ENCODE measurements at places on chromosomes 5 and 9.

GRCh38 chr9:109190151-109190550 lies 23.1 kb upstream of the FRRS1L start:
- no peak for DNase-seq

DNA sequence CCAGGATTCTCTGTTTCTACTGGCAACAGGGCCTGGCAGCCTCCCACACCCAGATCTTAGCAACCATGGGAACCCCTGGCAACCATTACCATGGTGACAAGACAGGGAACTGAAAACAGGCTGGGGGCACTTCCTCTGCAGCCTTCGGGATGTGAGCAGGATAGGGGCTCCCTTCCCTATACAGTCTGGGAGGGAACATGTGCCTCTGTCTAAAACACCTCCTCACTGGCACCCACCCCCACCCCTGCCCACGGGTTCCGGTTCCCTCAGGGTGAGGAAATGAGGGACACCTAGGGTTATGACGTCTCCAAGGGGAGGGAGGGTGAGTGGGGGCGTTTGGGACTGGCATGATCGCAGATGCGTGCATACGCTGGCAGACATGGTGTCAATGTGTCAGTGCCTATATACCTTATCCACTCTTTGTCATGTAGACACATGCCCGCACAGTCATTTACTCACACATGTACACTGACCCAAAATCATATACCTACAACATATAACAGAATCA lies 3.0 kb upstream of the DNAJB5 start:
- peak; percentile 37 for DNase-seq

- no peak for DNase-seq
These were observed 20.4 kb upstream of the EXOC3 start for GRCh38 chr5:422323-423232.

GRCh38 chr9:123608104-123608503 lies 252.1 kb downstream of the CRB2 start:
- DNase-seq: no peak

DNA sequence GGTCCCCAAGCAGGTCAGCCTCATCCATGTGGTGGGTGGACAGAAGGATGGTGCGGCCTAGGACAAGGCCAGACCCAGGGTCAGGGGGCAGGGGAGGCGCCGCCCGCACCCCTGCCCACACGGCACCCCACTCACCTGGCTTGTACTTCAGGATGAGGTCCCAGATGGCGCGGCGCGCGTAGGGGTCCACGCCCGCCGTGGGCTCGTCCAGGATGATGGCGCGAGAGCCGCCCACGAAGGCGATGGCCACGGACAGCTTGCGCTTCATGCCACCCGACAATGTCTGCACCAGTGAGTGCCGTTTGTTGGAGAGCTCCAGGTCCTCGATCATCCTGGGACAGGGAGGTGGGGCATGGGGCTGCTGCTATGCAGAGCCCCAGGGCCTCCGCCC lies 12.5 kb downstream of the ABCA2 start:
- DNase-seq: no peak

All from activated gamma-delta T cell treated with anti-CD3 and anti-CD28 coated beads, Interleukin-2, amount 50 U/mL, for 16 hours (primary cell).